ENCODE measurements at places on chromosomes 1 and 21.

DNA sequence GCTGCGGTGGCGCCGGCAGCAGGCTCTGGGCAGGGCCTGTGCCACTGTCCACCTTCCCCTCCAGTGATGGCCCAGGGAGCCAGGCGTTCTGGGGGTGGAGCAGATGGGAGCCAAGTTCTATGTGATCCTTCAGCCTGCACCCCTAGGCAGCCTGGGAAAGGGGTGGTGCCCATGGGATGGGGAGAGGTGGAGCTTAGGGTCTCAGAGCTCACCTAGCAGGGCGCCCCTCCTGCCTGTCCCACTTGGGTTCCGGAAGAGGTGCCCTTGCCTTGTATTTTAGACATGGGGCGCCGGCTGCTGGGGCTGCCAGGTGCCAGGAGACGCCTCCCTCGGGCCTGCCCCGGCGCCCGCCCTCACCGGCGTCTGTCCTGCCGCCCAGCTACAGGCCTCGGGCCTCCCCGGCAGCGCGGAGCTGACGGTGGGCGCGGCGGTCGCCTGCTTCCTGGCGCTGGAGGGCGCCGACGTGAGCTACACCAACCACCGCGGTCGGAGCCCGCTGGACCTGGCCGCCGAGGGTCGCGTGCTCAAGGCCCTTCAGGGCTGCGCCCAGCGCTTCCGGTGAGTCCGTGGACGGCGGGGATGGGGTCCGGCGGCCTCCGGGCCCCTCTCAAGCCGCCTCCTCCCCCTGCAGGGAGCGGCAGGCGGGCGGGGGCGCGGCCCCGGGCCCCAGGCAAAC lies 3.1 kb upstream of the MMP23B start:
- DNase-seq = no peak

DNA sequence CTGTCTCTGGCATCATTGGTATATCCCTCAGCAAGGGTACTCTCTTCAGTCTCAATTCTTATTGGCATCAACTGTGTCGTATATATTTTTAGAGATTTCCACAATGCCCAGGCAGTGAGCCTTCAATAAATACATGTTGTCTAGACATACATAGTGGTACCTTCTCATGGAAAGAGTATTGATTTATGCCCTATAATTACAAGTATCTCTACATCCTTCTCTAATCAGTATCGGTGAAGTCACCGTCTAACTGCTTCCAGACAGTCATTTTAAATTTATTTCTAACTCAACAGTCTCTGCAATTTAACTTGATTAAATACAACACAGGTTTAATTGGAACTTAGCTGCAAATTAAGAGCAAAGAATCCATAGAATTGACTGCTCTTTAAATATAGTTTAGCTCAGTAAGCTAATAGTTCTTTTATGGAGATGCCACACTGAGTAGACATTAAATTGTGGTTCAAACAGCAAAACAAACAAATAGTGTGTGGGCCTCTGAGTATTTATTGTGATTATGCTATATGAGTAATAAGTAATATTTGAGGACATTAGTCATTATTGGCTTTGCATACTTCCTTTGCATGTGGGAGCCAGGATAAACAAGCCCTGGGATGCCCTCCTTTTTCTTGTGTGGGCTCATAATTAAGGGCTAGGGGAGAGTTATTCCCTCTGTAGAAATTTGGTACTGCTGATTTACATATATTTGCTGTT lies 126.9 kb upstream of the DUSP10 start:
- peak; percentile 91 for DNase-seq

DNA sequence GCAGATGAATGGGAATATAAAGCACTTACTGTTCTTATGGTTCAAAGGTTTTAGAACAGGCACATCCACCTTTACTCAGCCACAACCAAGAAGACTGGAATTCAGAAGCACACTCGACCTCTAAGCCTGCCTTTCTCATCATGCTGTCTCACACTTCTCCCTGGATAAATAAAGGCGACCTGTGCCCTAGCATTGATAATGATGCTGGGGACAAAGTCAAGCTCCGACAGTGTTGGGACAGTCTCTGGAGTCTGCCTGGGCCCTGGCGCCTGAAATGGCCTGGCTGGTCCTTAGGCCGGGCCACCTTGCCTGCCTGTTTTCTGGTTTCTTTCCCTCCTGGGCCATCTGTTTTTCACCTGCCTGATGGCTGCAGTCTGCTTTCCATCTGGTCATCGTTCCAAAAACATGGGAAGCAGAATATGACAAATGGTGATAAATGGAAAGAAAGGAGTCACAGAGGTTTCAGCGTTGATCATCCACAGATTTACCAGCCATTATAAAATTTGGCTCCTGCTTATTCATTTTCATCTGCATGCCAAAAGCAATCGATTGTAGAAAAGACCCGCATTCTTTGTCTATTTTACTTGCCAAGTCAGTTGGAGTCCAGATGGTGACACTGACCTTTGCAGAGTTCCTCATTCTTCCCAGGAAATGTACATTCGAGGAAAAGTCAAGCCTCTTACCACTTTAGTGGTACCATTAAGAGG lies 91.2 kb upstream of the KCNJ15 start:
- peak; percentile 90 for DNase-seq

GRCh38 chr1:81600878-81601622 lies 199.7 kb upstream of the ADGRL2 start:
- no peak for DNase-seq

GRCh38 chr1:110524311-110525248 lies 5.6 kb upstream of the KCNA10 start:
- peak; percentile 36 for DNase-seq

GRCh38 chr1:243827206-243827605 lies 22.8 kb downstream of the AKT3 start:
- DNase-seq = no peak

- DNase-seq = no peak
Measured at GRCh38 chr1:116321766-116322175, 51.3 kb upstream of the ATP1A1 start.

GRCh38 chr1:150159550-150159949 lies 9.8 kb downstream of the PLEKHO1 start:
- no peak for DNase-seq

DNA sequence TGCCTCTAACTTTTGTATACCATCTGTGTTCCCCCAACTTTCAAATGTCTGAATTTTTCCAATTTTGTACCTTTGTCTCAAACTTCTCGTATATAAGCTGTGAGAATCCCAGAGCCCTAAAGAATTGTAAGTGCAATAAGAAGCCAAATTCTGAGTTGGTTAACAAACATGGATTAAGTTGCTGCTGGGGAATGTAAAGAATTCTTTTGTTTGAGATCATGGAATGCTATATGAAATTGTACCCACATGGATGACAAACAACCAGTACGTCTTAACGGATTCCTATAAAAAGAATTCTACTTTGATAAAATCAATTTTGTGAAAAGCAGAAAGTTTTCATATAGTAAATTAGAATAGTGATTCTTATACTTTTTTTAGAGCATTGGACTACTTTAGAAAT lies 72.4 kb upstream of the CYP2J2 start:
- DNase-seq = no peak

DNA sequence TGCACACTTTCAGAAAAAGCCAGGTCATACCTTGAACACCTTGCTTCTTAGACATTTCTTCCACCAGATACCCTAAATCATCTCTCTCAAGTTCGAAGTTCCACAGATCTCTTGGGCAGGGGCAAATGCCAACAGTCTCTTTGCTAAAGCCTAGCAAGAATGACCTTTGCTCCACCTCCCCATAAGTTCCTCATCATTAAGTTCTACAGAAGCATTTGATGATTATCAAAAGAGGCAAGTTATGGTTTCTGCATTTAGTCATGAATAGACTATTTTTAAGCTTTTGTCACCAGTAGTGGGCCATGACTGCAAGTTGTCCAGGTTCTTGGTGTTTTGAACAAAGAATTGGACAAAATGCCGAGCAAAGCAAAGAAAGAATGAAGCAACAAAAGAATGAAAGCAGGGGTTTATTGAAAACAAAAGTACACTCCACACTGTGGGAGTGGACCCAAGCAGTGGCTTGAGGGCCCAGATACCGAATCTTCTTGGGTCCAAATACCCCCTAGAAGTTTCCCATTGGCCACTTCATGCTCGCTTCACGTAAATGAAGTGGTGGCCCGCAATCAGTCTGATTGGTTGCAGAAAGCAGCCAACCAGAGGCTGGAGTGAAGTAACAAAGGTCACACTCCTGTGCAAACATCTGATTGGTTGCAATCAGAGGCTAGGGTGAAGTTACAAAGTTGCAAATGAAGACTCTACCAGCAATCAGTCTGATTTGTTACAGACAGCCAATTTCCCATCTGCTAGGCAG lies 9.8 kb upstream of the EGLN1 start:
- no peak for DNase-seq

- no peak for DNase-seq
Measured at GRCh38 chr1:211939876-211940468, 95.4 kb downstream of the INTS7 start.

- no peak for DNase-seq
Measured at GRCh38 chr1:111364690-111365089, 62.8 kb downstream of the OVGP1 start.

GRCh38 chr1:86650065-86650464 lies 54.3 kb upstream of the SH3GLB1 start:
- no peak for DNase-seq

- peak; percentile 86 for DNase-seq
Measured at GRCh38 chr1:84712276-84712874, 22.1 kb upstream of the SSX2IP start.

DNA sequence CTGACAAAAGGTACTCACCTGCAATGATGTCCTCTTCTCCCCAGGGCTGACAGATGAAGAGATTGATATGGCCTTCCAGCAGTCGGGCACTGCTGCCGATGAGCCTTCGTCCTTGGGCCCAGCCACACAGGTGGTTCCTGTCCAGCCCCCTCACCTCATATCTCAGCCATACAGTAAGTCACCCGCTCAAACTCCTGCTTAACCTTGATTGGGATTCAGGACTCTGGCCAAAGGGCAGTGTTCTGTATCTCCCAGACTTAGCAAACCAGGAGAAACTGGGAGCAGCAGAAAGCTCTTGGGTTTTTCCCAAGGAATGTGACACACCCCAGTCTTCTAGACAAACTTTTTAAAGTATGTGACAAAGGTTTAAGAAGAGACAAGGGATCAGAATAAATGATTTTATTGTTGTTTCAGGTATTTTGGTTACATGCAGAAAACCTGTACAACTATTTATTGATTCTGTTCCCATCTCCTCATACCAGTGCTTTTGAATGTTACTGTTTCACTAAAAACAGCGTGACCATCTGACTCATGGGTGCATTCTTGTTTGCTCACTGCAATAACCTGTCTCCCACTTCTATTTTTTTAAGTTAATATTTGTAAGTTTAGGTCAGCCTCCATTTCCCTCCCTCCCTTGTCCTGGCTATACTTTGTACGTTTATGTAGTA lies 124.6 kb downstream of the PEX14 start:
- DNase-seq = peak; percentile 73

- DNase-seq = peak; percentile 93
Measured at GRCh38 chr1:179881642-179882252, 338 bp upstream of the TOR1AIP1 start.

- DNase-seq = no peak
Measured at GRCh38 chr1:188867614-188868013, 1610.0 kb downstream of the BRINP3 start.

GRCh38 chr1:222463059-222463730 lies 84.7 kb downstream of the HHIPL2 start:
- no peak for DNase-seq

GRCh38 chr1:184661801-184662200 lies 92.9 kb downstream of the EDEM3 start:
- DNase-seq = no peak

DNA sequence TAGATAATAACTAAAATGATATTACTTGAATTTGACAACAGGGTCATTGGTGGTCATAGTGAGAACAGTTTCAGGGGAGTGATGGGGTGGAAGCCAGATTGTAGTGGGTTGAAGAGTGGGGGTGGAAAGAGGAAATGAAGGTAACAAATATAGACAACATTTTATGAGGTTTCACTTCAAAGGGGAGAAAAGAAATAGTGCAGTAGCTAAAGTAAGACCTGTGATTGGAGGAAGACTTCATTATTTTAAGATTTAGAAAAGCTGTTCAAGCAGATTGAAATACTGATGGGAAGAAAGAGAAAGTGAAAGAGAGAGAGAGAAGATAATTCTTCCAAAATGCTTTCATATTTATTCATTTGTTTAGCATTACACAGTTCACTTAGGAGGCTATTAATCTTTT lies 52.0 kb upstream of the KCNA3 start:
- no peak for DNase-seq

- no peak for DNase-seq
Measured at GRCh38 chr1:77977989-77978292, 931 bp downstream of the FUBP1 start.

DNA sequence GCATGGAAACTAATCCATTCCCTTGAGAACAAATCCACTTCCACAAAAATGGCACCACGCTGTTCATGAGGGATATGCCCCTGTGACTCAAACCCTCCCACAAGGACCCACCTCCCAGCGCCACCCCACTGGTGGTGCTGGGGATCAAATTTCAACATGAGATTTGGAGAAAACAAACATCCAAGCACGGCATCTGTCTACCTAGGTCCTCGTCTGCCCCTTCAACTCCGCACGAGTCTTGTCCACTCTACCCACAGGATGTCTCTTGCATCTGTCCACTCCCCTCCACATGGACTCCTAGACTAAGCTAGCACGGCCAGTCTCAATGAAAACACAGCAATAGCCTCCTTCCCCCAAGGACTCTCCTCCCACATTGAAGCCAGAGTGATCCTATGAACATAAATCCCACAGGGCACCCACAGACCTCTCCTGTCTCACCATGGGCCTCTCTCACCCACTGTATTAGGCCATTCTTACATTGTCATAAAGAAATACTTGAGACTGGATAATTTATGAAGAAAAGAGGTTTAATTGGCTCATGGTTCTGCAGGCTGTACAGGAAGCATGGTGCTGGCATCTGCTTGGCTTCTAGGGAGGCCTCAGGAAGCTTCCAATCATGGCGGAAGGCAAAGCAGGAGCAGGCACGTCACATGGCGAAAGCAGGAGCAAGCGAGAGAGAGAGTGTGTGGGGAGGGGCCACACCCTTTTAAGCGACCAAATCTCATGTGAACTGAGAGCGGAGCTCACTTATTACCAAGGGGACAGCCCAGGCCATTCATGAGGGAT lies 101.4 kb downstream of the TOMM20 start:
- DNase-seq = no peak

GRCh38 chr1:84869720-84870119 lies 23.3 kb downstream of the LPAR3 start:
- DNase-seq = peak; percentile 53

DNA sequence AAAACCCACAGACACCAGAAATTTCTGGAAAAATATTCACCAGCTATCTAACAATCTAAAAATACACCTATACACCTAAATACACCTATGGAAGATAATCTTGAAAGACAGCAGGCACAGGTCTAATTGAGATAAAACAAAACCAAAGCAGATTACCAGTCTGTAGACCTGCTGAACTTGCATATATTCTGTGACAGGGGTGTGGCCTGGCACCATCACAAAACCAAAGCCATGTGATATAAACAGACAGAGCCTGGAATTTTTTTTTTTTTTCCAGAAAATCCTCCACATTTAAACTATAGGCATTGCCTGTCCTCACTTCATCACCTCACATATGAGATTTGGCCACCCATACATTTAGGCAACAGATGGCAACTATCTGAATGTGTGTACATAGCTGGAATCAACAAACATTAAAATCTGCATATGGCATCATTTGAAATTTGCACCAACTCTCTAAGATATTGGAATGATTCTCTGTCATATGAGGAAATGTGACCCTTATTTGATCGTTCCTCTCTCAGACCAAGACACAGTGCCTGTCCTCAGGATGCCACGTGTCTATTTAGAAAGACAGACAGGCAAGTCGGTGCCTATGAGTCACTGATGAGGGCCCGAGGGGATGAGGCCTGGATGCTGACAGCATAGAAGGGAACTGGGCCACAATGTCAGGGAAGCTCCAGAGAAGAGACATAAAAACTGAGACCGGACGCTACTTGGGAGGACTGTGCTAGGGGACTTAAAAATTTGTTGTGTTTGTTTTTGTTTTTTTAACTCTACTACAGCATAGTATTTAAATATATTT lies 32.6 kb downstream of the NMNAT2 start:
- DNase-seq = peak; percentile 4
